NCI-H510A (cell line): ENCODE measurements at places on chromosomes 1 and 21.

GRCh38 chr1:236882678-236883077 lies 87.6 kb downstream of the MTR start:
- DNase-seq = no peak

DNA sequence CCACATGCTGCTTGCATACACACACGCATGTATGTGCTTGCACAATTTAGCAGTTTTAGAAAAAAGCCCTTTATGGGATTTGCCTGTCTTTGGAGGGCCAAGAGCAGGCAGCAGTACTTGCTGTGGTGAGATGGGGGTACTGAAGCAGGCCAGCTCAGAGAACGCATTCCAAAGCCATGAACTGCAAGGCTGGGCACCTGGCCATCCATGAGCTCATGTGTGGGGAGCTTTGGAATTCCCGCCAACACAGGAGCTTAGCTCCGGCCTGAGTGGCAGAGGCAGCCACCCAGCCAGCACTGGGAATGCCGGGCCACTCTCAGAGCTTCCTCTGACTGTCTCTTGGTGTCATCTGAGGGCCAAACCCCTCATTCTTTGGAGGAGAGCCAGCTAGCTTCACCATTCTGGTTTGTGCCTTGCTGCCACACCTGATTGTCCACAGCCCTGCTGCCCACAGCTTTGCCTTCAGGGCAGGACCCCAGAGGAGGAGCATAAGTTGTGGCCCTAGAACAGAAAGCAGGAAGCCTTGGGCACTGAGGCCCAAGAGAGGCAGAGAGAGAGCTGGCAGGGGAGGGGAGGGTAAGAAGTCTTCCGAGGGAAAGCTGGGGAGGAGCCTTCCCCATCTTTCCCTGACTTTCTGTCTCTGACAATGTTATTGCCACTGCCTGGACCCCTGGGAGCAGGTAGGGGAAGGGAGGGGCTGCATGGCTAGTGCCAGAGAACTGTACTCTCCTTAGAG lies 92.1 kb upstream of the POU3F1 start:
- no peak for DNase-seq

- DNase-seq = no peak
Observed at GRCh38 chr1:111571239-111571638, 48.4 kb upstream of the RAP1A start.

DNA sequence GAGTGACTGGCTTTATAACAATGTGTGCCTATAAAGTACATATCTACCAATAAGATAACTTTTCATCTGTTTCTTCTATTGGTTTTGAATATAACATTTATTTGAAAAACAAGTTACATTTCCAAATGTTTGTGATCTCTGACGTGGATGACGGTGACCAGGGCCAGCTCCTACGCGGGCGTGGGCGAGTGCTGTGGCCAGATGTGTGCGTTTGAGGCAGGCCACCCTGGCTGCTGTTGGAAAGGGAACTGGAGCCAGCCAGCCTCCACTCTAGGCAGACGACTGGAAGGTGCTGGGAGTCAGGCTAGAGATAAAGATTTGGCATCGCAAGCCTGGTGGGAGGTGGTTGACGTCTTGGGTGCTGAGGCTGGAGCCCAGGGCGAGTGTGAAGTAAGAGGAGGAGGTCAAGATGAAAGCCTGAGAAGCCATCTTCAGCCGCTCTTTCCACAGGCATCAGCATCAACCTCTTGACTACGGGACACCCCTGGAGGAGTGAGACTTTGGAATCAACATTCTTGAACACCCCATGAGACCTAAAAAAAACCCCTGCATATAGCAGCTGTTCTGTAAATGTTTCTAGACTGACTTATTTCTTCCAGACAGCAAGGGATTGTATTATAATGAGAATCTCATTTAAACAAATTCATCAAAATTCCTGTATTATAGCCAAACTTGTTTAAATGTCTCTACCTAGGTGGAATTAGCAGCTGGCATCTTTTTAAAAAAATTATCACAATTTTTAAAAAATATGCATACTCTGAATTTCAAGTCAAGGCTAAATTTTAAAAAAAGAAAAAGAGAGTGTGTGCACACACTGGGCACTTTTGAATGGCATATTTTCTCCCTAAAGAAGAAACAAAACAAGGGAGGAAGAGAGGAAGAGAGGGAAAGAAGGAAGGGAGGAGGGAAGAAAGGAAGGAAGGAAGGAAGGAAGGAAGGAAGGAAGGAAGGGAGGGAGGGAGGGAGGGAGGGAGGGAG lies 112.5 kb upstream of the SLC44A3 start:
- DNase-seq = no peak

DNA sequence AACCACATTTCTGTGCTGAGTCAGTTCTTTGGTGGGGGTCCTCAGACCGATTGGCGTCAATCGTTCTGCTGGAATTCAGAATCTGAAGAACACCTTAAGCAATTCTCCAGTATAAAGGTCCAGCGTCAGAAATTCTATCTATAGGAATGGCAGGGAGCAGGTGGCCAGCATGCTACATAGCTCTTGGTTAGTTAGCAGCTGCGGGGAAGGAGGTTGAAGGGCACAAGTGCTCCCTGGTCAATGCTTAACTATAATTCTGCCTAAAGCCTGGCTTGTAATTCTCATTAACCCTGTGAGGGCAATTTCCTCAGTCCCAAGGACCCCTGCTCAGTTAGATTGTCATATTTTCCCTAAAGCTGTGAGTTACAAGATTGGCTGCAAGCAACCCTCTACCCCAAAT lies 54.3 kb upstream of the GALNT2 start:
- no peak for DNase-seq

DNA sequence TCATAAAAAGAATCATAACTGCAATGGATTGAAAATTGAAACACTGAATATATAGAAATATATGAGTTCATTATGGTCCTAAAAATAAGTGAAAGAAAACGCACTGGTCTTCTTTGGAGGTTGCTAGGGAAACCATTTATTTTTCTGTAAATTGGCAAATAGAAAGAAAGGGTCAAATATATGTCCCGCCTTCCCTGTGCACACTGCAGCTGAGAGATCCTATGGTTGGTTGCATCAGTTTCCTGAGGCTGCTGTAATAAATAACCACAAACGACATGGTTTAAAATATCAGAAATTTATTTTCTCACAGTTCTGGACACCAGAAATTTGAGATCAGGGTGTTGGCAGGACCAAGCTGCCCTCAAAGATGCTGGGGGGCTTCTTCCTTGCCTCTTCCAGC lies 35.0 kb downstream of the CA6 start:
- DNase-seq = no peak

DNA sequence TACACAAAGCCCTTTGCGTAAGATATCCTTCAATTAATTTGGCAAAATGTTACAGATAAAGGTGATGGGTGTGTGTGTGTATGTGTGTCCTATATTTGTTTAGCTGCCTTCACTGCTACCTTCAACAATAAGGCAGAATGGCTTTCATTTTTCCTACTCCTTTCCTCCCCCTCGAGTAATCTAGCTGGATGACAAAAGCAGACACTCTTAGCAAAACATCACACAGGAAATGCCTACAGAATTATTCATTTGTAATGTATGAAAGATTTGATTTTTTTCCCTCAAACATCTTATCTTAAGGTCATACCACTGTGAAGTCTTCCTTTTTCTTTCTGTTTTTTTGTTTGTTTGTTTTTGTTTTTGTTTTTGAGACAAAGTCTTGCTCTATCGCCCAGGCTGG lies 10.6 kb downstream of the PTPN22 start:
- DNase-seq = no peak

GRCh38 chr1:113256348-113256729 lies 134.0 kb upstream of the MAGI3 start:
- no peak for DNase-seq

DNA sequence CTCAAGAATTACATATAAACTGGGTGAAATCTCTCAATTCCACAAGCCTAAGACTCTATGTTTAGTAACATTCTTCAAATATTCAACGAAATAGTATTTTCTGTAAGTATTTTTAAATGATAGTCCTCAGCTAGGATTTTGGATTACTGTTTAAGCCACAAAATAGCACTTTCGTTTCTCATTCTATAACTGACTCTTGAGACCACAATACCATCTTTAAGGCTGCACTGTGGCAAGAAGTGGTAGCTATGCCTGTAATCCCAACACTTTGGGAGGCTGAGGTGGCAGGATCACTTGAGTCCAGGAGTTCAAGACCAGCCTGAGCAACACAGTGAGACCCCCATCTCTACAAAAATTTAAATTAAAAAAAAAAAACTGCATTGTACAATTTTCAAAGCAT lies 126.7 kb downstream of the CDC42BPA start:
- DNase-seq = no peak

DNA sequence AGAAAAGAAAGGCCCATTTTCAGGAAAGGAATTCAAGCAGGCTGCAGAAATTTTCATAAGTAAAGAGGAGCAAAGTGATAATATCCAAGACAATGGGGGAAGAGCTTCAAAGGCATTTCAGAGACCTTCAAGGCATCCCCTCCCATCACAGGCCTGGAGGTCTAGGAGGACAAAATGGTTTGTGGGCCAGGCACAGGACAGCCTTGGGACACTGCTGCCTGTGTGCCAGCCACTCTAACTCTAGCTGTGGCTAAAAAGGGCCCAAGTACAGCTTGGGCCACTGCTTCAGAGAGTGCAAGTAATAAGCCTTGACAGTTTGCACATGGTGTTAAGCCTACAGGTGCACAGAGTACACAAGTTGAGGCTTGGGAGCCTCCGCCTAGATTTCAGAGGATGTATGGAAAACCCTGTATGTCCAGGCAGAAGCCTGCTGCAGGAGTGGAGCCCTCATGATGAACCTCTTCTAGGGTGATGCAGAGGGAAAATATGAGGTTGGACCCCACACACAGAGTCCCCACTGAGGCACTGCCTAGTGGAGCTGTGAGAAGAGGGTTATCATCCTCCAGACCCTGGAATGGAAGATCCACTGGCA lies 51.8 kb upstream of the ZSWIM5 start:
- no peak for DNase-seq

DNA sequence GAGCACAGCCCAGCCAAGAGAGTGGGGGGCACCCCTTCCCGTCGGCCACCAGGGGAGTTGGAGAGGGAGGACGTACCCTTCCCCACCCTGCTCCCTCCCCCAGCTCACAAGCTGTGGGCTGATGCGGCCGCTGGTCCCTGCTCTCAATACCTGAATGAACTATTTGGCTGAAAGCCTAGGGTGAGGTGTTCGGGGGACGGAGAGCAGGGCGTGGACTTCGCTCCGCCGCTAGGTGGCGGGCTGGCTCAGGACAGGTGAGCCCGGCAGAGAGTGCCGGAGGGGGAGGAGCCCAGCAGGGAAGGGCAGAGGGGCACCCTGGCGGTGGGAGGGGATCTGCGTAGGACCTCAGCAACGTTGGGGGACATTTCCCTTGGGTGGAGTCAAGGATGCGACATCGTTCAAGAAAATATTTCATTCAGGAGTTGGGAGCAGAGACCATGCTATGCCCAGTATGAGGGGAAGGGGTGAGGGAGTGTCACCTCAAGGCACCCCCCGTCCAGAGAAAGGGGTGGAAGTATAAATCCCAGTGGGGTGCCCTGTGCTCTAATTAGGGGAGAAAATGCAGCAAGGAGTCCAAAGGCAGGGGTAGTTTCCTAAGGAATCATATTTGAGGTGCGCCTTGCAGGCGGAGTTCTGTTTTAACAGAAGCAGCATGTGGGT lies 12.0 kb upstream of the RHBG start:
- peak; percentile 85 for DNase-seq

DNA sequence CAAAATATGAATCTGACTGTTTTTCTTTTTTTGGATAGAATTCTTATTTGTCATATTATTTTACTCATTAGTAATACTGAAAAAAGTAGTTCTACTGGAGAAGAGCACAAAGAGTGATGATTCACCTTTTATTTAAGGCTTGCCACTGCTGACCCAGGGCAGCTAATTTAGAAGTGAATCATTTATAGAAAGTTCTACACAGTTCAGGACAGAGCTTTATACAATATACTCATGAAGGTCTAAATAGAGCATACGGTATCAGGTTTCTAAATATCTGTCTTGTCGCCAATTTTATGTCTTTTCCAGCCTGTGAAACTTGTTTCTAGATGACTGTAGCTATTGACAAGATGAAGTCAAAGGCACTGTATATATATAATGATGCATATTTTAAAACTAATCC lies 25.0 kb downstream of the GIPC2 start:
- DNase-seq = no peak

DNA sequence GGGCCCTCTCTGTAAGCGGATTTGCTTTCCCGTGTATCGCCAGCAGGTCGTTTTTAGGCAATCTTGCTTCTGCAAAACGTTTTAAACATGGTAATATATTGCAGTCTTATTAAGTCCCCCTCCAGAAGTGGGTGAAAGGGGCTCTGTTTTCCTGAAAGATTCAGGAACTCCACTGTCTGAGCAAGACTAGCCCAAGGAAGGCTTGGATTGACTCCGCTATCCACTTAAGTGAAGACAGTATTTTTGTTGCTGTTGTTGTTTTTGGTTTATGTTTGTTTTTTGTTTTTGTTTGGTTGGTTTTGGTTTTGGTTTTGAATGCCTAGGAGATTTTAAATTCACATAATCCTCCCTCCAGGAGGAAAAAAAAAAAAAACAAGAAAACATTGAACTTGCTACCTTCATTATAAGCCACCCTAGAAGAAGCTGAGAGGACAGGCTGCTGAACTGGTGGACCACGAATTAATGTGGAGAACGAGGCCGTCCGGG lies 29.1 kb upstream of the NFIA start:
- DNase-seq = no peak

DNA sequence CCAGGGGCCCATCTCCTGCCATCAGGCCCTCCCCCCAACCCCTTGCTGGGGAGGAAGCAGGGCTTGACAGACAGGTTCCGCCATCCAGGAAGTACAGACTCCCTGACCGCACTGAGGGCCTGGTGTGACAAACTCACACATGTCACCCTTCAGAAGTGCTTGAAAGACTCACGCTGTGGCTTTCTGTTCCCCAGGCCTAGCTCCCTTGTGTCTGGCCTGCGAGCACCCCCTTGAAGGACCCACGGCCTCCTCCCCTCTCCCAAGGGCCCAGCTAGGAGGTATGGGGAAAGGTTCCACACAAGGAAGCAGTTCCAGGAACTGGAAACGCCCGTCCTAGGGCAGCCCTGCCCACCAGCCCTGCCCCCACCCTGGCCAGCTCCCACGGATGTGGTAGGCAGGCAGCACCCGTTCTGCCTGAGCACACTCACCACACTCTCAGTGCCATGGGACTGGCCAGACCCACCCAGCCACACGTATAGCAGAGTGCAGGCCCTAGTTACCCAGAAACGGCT lies 26.7 kb downstream of the SLC2A1 start:
- peak; percentile 95 for DNase-seq

DNA sequence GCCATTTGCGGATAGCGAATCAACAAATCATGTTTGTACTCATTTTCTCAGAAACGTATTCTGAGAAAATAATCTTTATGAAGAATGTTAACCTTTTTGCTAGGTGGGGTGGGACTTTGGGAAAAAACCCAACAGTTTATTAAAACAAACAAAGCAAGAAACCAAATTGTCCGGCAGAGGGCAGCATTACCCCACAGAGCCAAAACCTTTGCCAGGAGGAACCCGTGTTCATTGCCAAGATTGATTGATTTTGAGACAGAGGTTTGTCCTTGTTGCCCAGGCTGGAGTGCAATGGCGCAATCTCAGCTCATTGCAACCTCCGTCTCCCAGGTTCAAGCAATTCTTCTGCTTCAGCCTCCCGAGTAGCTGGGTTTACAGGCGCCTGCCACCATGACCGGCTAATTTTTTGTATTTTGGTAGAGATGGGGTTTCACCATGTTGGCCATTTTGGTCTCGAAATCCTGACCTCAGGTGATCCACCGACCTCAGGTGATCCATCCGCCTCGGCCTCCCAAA lies 70.8 kb upstream of the RHOU start:
- peak; percentile 32 for DNase-seq
